Left hindlimb (tissue), 1 donor: ENCODE measurements at places on chromosomes 1 and 21.
A peak's percentile ranks its signal among the peaks of the same experiment; 100 is the strongest.

DNA sequence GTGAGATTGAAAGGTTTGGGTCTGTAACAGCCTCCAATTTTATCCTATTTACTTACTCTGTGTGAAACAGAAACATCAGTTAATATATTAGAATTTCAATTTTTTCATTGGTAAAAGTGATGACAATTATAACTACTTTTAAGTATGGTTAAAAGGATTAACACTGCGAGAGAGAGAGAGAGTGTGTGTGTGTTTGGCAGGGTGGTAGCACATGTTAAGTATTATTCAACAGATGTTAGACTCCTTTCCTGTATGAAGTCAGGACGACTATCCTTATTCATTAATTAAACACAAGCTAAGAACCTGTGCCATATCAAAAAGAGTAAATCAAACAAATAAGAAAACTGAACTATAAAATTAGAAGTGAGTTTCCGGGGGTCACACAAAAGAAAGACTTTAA, 662.5 kb downstream of the PLPP3 start:
- DNase-seq, result no peak

DNA sequence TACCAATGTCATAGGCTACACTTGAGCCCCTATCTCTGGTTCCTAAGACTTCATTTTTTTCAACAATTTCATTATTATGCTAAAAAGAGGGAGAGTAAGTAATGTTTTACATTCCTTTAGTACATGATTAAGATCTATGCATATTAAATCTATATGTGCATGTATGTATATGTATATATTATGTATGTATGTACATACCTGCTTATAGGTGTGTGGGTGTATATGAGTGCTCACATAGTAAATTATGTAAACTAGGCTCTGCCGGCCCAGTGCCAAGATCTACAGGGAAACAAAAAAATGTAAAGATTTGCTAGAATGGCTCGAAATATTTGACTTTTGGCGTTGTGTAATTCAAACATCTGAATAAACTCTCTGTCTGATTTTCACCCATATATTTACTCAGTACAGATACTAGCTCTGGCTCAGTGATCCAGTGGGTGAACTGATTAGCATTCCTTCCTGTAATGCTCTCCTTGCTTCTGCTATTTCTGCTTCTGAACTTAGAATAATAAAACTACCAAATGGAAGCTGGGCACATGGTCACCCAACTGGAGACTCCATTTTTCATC, 113.1 kb upstream of the FGGY start:
- DNase-seq, result no peak

GRCh38 chr21:27070861-27071670, 104.2 kb upstream of the ADAMTS5 start:
- DNase-seq, result no peak

GRCh38 chr21:45029298-45029947, 45.0 kb upstream of the ADARB1 start:
- DNase-seq, result peak; percentile 72

DNA sequence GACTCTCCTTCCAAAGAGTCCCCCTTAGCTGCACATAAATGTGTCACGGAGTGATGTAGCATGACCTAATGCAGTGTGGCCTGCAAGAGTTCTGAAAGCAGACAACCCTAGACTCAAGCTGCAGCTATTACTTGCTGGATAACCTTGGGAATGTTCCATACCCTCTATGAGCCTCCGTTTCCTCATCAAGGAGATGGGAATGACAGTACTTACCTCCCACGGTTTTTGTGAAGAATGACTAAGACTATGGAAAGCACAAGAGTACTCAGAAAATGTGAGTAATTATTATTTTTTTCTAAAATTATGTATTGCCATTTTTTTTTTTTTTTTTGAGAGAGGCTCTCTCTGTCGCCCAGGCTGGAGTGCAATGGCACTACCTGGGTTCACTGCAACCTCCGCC, 3.0 kb downstream of the TTC39A start:
- DNase-seq, result no peak
